H4 (cell line): ENCODE measurements at places on chromosomes 7 and 10.

DNA sequence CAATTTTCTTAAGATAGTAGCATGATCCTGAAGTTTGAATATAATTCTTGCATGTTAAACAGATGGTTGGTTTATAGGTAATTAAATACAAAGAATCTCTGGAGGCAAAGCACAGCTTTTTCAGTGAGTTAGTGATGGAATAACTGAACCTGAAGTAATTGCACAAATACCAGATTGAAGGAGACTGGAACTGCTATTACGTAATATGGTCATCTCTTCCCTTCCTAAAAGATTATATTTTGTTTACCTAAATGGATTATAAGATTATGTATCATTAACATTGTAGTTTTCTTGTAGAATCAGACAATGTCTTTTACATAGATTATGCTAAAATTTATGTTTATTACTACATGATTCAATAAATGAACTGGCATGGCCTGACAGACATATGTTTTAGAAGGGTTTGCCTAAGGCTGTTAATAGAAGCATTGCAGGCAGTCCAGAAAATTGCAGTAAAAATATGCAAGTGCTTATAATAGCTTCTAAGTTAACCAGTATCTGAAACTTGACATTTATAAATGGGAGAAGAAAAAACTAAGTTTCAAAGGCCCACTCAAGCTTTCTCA lies 35.8 kb upstream of the GPR37 start:
- DNase-seq: no peak

GRCh38 chr7:1385086-1385808 lies 74.0 kb downstream of the MICALL2 start:
- DNase-seq: no peak

DNA sequence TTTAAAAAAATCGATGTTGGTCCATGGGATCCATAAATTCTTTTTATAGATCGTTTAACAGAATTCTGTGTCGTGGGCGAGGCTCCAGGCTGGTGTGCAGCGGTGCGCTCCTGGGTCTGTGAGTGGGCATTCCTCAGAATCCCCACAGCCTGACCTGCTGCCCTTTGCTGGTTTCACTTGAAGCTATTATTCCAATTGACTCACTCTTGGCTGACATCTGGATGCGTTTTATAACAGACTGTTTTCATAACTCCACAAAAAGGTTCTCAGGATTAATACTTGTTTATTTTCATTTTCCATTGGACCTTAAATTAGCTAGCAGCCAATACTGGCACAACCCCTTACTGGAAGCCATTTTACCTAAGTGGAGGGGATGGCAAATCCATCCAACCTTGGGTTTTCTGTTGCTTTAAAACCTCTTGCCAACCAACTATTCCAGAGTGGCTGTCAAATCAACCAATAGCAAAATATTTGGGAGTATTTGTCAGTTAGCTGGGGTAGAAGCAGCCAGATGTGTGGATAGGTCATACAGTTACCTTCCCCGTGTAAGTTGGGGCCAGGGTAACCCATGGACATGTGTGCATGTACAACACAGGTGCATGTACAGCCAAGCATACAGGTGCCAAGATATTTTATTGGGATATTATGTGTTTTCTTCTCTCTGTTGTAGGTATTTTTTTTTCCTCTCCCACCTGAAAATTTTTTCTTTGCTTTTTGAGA lies 160.7 kb upstream of the ZNF32 start:
- peak; percentile 75 for DNase-seq

DNA sequence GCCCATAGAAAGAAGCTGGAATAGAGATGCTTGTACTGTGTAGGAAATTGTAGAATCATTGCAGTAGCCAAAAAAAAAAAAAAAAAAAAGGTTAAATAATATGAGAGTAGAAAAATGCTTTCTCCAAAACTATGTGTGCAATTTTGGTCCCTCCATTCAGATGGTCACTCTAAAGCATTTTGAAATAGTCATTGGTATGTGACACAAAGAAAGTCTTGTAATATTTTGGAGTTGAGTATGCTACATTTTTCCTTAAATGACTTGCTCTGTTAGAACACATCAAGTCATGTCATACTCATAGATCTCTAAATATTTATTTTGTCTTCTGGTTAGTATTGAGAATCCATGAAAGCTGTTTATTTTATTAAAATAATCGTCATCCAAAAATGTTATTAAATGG lies 424.4 kb downstream of the PLXDC2 start:
- DNase-seq: no peak

GRCh38 chr7:155713384-155713783 lies 68.9 kb downstream of the RBM33 start:
- no peak for DNase-seq

DNA sequence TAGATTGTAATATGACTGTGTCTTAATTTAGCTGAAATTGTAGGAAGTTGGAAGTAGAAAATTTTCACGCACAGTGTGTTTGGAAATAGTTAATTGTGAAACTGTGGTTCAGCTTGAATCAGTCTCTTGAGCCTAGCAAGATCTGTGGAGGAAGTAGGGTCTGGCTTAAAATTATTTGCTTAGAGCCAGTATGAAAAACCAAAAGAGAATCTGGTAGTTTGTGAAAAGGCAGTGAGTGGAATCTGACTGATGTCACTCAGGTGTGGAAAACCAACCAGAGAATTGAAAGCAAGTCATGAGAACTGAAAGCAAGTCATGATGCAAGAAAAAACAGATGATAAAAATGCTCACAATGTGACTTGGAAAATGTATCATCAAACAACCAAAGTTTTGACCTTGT lies 11.5 kb downstream of the LIPJ start:
- no peak for DNase-seq

DNA sequence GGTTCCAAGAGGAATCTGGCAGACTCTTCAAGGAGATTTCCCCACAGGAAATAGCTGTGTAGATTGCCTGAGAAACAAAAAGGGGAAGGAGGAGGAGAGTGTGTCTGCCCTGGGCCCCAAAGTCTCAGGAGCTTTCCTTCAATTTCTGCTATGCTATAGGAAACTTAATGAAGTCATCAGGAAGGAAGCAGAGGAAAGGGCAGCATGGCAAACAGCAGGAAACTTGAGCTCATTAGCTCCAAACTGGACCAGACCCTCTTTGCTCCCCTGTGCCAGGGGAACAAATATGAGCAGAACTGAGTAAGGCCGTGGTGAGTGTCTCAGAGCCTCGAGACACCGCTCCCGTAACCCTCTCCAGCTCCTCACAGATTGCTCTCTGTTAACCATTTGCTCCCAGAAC lies 4.8 kb upstream of the KCNIP2 start:
- DNase-seq: no peak

DNA sequence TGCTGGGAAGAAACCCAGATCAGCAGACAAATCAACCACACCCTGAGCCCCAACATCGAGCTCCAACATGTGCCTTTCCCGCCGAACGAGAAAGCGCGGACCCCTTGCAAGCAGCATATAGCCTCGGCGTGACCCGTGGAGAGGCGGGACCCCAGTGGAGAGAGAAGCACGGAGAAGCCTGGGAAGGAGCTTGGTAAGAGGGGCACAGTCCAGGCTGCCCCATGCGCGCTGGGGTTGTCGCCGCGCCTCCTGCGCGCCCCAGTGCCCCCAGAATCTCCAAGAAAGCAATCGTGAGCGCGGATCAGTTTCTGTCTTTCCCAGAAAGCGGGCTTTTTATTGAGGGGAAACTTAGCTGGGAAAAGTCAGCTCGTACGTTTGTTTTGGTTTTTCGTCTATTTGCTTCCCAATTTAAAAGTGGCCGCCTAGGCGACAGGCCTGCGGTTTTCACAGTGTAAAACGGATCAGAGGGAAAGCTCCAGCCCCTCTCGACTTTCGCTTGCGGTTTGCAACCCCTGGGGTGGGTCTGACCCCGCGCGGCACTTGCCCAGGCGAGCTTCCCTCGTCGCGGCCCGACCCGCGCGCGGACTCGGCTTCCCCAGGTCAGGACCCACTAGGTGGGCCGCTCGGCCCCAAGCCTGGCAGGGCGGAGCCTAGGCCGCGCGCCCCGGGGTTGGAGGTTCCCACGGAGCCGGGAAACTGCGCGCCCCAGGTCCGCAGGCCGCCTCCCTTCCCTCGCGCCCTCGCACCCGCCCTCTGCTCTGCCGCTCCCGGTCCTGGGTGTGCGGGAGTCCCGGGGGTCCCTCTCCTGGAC lies 31.1 kb downstream of the SKIDA1 start:
- DNase-seq: no peak

- peak; percentile 39 for DNase-seq
Observed at GRCh38 chr7:8823486-8823885, 390.1 kb downstream of the NXPH1 start.

- no peak for DNase-seq
Observed at GRCh38 chr7:49669692-49670260, 103.7 kb upstream of the VWC2 start.

DNA sequence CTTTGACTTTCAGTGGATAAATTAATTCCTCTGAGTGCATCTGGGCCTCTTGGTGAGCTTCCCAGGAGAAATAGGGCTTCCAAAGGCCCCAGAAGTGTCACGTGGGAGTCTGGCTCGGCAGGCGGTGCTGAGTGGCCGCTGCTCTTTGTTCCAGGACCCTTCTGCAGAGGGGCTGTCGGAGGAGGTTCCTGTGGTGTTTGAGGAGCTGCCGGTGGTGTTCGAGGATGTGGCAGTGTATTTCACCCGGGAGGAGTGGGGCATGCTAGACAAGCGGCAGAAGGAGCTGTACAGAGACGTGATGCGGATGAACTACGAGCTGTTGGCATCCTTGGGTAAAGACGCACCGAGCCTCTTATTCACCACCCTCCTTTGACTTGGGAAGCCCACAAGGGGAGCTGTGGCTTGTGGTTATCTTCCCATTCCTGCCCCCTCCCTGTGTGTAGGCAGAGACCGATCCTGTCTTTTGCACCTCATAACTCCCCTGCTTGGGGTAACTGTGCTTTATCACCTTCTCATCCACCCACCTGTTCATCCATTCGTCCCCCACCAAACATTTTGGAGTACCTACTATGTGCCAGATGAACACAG lies 11.9 kb downstream of the ZNF862 start:
- no peak for DNase-seq

DNA sequence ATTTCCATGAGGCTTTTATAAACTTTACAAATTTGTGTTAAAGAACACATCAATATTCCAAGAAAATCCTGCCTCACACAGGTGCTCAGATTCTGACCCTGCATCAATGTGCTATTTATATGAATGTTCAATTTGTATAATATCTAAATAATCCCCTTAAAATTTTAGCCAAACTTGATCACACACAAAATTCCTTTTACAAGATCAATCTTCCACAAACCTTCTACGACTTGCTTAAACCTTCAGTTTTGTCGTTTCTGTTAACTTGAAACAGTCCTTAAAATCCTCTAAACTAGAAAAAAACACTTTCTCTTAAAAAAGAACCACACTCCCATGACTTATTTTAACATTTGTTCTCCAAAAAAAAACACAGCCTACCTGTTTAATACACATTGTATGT lies 20.2 kb upstream of the TRPV6 start:
- no peak for DNase-seq
